ENCODE measurements at places on chromosomes 3 and 15.

DNA sequence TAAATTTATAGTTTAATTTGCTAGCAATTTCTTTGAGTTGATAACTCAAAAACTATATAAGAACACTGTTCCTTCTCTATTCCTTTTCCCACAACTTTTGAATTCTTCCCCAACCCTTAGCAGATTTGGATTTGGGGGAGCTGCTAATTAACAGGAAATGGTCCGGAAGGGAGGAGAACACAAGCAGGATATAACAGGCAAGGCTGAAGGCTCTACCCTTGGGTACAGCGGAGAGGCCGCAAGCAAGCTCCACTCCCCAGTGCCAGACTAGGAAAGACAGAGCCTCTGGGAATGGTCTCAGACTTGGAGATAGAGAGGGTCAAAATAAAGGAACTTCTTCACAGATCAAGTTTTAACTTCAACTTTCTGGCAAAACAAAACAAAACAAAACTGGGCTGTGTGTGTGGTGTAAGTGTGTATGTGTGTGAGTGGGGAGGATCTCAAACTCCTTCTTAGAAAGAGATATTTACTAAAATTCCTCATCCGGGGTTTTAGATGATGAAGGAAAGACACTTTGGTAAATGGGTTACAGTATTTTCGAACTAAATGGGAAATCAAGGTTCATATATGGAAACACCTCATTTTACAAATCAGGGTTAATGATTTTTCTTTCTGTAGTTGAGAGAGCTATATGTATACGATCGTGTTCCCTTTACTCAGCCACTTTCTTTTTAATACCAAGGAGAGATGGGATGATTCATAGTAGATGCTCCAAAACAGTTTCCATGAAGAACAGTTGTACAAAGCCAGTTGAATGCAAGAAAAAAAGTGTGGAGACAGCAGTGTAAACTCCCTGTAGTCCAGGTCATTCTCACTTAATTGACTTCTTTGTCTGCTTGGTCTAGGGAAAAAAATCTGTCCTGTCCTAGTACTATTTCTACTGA lies 161.1 kb downstream of the TP63 start:
- DNase-seq: no peak

DNA sequence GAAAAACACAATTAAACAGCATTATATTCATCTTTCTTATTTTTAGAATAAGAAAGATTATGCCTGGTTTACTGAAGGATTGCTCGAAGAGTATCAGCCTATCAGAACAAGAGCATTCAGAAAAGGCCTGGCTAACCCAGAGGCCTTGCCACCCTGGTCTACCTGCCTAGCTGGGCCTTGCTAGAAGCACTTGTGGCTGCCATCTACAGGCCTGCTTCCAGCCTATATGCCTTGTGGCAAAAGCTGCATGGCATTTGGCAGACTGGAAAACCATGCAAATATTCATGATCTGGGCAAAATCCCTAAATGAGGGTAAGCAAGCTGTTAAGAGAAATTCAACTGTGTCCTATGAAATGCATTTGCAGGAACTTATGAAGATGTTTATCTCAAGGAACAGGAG lies 9.3 kb upstream of the ATP13A4 start:
- no peak for DNase-seq

GRCh38 chr3:69460034-69460433 lies 74.1 kb upstream of the FRMD4B start:
- DNase-seq: no peak

- DNase-seq: no peak
Observed at GRCh38 chr15:76165951-76166350, 106.2 kb downstream of the TMEM266 start.

DNA sequence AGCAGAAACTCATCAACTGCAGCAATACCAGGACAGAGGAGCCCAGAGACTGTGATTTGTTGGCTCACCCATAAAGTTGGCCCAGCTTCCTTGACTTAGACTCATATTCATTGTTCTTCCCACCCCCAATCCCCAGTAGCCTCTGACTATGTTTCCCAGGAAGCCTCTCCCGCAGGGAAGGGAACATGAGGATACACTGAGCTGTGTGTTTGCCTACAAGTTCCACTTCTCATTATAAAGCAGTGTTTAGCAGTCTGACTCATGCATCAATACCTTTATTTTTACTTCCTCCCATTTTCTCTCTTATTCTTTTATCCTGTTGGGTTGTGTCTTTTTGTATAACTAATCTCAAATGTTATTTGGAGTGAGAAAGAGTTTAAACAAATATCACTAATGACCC lies 111.6 kb upstream of the PHLDB2 start:
- DNase-seq: no peak

DNA sequence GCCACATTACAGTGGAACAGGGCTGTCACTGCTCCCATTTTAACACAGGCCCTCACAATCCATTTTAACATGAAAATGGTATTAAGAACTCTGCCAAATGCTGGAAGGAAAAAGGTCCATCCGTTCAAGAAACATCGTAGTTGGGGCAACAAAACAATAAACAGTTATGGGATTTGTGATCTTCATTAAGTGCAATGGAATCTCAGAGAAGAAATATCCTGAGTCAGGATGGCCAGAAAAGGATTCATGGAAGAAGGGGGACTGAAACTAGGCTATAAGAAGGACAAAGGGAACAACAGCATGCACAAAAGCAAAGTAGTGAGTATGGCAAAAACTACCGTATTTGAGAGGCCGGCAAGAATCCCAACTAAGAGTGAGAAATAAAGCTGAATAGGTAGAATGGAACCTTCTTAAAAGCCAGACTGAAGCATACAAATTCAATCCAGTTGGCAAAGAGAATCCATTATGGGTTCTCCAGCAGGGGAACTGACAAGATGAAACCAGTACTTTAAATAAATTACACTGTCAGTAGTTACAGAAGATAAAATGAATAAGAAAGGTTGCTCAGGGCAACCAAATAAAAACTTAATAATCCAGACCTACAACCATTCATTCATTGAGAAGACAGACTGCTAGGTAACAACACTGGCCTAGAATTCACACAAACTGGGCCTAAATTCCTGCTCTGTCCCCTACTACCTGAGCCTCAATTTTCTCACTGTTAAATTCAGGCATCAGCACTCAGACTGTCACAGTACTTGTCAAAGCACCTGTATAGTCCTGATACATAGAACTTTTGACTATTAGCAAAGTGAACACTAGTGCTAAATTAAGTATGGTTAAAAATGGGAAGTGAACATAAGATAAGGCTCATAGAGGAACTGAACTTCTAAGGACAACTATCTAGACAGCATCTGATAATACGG lies 6.3 kb downstream of the TBL1XR1 start:
- no peak for DNase-seq

GRCh38 chr15:79160211-79160610 lies 69.6 kb upstream of the RASGRF1 start:
- DNase-seq: no peak

GRCh38 chr15:64635499-64636495 lies 139.6 kb downstream of the RBPMS2 start:
- DNase-seq: no peak

DNA sequence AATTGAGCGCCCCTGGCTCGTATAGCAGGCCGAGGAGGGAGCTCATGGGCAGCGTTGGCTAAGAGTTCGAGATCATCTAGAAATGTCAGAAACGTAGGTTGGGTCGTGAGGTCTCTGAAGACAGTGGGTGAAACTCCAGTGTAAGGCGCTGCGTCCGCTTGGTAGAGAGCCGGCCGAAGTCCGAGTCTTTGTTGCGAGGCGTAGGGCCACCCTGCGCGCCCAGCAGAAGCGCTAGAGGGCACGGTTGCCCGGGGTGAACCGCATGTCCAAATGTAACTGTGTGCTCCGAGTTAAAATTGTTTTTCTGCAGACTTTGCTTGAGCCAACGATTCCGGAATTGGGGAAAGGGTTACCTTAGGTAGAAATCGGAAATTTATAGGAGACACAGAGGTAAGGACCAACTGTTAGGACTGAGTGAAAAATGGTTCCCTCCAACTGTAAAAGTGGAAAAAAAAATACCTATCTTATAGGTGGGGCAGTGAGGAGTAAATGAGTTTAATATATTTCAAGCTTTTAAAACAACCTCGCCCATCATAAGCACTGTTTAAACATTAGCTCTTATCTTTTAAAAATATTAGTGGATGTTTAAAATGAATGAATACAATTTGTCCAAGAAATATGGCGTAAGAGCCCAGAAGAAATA lies 993 bp upstream of the SIAH2 start:
- DNase-seq: no peak

GRCh38 chr3:48623851-48624547 lies 2.4 kb upstream of the TMEM89 start:
- no peak for DNase-seq

DNA sequence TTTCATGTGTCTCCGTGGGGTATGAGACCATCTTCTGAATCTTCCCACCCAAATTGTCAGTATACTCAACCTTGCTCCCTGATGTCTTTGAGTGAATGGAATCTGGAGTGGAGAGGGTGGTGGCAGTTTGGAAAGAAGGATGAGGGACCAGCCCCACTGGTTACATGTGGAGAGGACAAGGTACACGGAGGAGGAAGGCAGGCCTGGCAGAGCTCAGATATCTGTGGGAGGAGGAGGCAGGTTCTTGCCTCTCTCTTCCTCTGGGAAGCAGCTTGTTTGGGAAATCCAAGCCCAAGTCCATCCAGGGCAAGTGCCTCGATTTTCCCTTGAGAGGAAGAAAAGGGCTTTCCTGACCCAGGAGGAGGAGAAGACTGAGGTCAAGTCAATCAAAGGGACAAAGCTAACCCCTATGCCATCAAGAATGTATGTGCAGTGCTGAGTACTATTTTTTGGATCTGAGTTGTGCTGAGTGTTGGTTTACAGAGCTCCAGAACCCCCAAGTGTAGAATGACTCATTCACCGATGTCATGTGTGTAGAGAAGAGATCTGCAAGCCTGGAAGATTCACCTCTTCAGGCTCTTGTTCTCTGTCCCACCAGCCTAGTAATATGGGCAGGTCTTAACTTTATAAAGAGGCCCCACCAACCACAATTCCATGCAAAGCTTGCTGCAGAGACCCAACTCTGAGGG lies 19.8 kb upstream of the LOXL1 start:
- no peak for DNase-seq

GRCh38 chr3:65858749-65859148 lies 180.0 kb downstream of the MAGI1 start:
- no peak for DNase-seq

DNA sequence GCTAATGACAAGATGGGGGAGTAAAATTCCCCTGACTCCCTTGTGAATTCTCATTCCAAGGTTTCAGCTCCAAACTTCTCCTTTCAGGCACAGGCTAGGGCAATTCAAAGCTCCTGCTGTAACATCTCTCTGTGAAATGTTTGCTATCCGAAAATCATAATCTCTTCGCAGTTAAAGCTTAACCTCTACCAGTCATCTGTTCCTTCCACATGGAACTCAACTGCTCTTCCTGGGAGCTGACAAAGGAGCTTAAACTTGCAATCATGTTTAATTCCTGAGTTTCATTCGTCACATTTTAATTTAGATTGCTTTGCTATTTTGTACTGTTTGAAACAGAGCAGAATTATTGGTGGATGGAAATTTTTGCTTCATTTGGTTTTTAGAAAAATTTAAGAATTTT lies 328.6 kb downstream of the AGBL1 start:
- DNase-seq: no peak

DNA sequence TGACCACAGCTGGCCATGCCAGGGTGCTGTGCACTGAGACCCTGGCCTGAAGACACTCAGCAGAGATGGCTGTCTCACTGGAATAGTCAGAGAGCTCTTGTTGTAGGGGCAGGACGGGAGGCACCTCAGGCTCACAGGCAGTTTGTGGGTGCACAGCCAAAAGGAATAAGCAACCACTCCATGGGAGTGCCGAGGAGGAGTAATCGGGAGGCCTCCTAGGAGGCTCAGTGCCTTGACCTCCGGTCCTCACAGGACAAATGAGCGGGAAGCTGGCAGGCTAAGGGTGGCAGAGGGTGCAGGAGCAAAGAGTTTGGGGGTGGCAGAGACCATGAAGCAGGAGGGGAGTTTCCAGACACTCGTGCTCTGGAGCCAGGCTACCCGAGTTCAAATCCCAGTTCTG lies 81.7 kb downstream of the SMAD6 start:
- no peak for DNase-seq

DNA sequence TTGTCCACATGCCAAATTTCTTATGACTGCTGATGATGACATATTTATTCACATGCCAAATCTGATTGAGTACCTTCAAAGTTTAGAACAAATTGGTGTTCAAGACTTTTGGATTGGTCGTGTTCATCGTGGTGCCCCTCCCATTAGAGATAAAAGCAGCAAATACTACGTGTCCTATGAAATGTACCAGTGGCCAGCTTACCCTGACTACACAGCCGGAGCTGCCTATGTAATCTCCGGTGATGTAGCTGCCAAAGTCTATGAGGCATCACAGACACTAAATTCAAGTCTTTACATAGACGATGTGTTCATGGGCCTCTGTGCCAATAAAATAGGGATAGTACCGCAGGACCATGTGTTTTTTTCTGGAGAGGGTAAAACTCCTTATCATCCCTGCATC lies 17.3 kb downstream of the B3GNT5 start:
- no peak for DNase-seq

GRCh38 chr15:100190675-100191074 lies 151.1 kb downstream of the ADAMTS17 start:
- DNase-seq: no peak

DNA sequence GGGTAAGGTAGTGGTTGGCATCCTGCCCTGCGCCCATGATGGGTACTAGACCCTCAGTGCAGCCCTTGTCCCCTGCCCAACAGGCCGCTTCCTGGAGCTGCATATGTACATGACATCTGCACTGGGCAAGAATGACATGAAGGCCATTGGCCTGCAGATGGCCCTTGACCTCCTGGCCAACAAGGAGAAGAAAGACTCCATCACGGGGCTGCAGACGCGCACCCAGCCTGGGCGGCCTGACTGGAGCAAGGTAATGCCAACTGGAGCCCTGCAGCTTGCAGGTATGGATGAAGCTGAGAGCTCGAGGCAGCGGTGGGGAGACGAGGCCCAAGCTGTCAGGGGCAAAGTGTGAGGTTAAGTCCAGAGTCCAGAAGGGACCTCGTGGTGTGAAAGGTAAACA lies 40.8 kb downstream of the NOX5 start:
- no peak for DNase-seq

- DNase-seq: no peak
Observed at GRCh38 chr3:5250467-5251195, 63.1 kb downstream of the EDEM1 start.

DNA sequence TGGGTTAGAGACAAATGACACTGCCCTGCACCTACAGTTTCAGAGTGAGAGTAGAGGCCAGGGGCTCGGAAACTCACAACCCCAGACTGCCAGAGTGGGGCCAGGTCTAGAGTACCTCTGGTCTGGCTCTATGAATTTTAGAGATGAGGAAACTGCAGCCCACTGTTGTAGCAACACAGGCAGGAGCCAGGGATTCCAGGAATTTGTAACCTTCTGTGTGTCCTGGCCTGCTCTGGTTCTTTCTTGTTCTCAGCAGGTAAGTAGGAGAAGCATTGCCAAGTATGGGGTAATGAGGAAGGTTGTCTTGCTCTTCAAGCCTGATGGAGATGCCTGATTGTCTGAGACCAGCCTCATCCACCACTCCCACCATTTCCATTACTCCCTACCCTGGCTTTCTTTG lies 221.8 kb downstream of the UACA start:
- no peak for DNase-seq

- no peak for DNase-seq
Observed at GRCh38 chr3:171066206-171066605, 39.7 kb upstream of the SLC2A2 start.

Data from stimulated activated CD4-positive, alpha-beta T cell treated with anti-CD3 and anti-CD28 coated beads, Interleukin-4, amount 100 ng/mL, for 48 hours (primary cell).